Panc1 (cell line): ENCODE measurements at places on chromosomes 11 and 22.

- peak overlapping the region; percentile 98 for H3K27ac ChIP-seq
- H3K36me3 ChIP-seq: peaks cover 16% of the 10 kb centered on the region
- H3K27me3 ChIP-seq: no peaks in the 10 kb centered on the region
- peak overlapping the region; percentile 98 for H3K4me3 ChIP-seq
- DNase-seq: no peak
These were observed 1.2 kb downstream of the ILK start for GRCh38 chr11:6604790-6605189.

DNA sequence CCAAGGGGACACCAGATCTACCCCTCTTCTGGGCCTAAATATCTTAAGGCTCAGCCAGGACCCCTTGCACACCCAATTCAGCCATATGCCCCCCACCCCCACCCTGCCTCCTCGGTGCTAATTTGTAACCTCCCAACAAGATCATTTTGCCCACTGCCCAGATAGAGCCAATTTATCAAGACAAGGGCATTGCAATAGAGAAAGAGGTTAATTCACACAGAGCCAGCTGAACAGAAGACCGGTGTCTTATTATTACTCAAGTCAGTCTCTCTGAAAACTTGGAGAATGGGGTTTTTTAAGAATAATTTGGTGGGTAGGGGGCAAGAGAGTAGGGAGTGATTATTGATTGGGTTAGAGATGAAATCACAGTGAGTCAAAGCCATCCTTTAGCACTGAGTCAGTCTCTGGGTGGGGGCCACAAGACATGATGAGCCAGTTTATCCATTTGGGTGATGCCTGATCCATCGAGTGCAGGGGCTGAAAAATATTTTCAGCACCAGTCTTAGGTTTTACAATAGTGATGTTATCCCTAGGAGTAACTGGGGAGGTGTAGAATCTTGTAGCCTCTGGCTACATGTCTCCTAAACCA lies 9.9 kb upstream of the CAPN5 start:
- H3K27ac ChIP-seq: no peak overlapping the region
- H3K36me3 ChIP-seq: no peaks in the 10 kb centered on the region
- no peaks in the 10 kb centered on the region for H3K27me3 ChIP-seq

- H3K36me3 ChIP-seq: no peaks in the 10 kb centered on the region
- H3K27ac ChIP-seq: no peak overlapping the region
- no peak for DNase-seq
- no peaks in the 10 kb centered on the region for H3K27me3 ChIP-seq
These were observed 77.0 kb downstream of the RAB30 start for GRCh38 chr11:82994604-82995230.

DNA sequence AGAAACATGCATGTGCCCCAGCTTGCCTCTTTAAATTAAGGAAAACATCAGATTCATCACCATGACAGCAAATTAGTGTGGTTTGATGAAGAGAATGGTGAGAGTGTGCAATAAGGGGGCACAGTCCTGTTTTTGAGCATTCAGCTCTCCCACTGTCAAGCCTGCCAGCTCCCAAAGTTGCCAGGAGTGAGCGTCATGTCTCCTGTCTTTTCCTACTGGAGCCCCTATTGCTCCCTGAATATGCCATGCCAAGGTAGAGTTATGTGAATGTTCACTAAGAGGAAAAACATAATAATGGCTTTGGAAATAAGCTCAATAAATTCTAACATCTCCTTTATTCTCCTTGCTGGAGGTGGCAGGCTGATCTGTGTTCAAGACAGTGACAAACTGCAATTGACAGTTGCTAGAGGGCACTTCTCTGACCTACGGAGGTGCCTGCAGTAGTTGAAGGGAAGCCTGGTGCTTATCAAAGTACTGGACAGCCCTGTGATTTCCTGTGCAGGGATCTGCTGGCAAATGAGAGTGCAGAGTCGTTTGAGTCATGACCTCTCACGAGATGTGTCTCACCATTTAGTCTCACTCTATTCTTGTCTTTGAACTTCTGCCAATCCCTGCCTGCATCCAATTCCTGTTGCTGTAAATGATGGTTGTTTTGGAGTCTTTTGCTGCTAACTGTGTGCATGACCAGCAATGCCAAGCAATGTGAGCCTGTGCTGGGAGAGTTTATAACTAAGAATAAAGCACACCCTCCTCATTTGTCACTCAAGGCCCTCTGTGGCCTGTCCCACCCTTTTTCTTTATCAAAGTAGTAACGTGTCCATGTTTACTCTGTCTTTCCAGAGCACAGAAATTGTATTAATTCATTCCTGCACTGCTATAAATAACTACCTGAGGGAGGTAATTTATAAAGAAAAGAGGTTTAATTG lies 34.8 kb downstream of the MRGPRX2 start:
- DNase-seq: no peak
- H3K27ac ChIP-seq: no peak overlapping the region
- H3K36me3 ChIP-seq: no peaks in the 10 kb centered on the region
- H3K4me3 ChIP-seq: no peak overlapping the region

DNA sequence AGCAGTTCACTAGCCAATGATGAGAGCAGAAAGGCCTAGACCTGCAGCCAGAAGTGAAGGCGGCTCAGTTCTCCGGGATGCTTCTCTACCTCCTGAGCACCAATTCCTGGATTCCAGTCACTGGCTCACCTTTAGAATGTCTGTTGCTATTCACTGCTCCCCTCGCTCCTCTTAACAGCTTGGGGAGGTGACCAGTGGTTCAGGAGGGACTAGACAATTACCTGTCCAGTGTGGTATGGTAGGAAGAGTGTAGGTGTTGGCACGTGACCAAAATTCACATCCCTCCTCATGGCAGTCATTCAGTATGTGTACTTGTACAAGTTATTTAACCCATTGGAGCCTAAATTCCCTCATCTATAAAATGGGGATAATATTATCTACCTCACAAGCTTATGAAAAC lies 4.0 kb downstream of the THRSP start:
- H3K4me1 ChIP-seq: peaks cover 14% of the 10 kb centered on the region
- H3K27ac ChIP-seq: no peak overlapping the region
- no peaks in the 10 kb centered on the region for H3K27me3 ChIP-seq
- no peak overlapping the region for H3K4me3 ChIP-seq

DNA sequence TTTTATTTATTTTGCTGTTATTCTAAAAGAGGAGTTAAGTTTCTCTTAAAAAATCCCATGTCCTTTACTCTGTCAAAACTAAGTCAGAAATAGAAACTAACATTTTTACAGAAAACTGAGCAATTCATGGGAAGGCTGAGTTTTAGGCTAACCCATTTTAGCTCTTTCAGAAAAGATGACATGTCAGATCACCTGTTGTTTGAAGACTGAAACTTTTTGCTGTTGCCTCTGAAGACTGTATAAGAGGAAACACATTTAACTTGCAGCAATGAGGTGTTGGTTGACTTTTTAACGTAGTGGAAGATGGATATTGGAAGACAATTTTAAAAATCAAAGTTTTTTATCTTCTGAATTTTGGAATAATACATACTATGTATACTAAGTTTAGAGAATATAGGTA lies 115.4 kb downstream of the METTL15 start:
- no peaks in the 10 kb centered on the region for H3K27me3 ChIP-seq
- no peak for DNase-seq
- H3K36me3 ChIP-seq: no peaks in the 10 kb centered on the region; the same call in 1 of the 2 replicates
- H3K27ac ChIP-seq: no peak overlapping the region

- no peaks in the 10 kb centered on the region for H3K27me3 ChIP-seq
- H3K27ac ChIP-seq: no peak overlapping the region
- peaks cover 14% of the 10 kb centered on the region for H3K4me1 ChIP-seq
- H3K4me3 ChIP-seq: no peak overlapping the region
These were observed 15.0 kb downstream of the DENND5A start for GRCh38 chr11:9250139-9250582.

GRCh38 chr22:35195821-35196220 lies 61.5 kb upstream of the HMGXB4 start:
- no peaks in the 10 kb centered on the region; the same call in 1 of the 2 replicates for H3K4me1 ChIP-seq
- H3K27ac ChIP-seq: no peak overlapping the region
- no peaks in the 10 kb centered on the region for H3K27me3 ChIP-seq
- no peak for DNase-seq

GRCh38 chr11:67178878-67179277 lies 59.8 kb downstream of the KDM2A start:
- peaks cover 13% of the 10 kb centered on the region for H3K36me3 ChIP-seq
- H3K27me3 ChIP-seq: no peaks in the 10 kb centered on the region
- H3K4me1 ChIP-seq: no peaks in the 10 kb centered on the region; the same call in 1 of the 2 replicates
- no peak overlapping the region for H3K27ac ChIP-seq
- DNase-seq: no peak

GRCh38 chr22:46061501-46062231 lies 84.7 kb upstream of the WNT7B start:
- H3K4me1 ChIP-seq: peaks cover 52% of the 10 kb centered on the region
- peak overlapping the region; percentile 100 for H3K27ac ChIP-seq

GRCh38 chr11:85815186-85815931 lies 4.4 kb upstream of the SYTL2 start:
- peaks cover 2% of the 10 kb centered on the region; the same call in 1 of the 2 replicates for H3K4me1 ChIP-seq
- H3K4me3 ChIP-seq: no peak overlapping the region
- H3K27ac ChIP-seq: peak overlapping the region; percentile 5; the same call in 1 of the 2 replicates
- H3K36me3 ChIP-seq: no peaks in the 10 kb centered on the region
- DNase-seq: no peak

GRCh38 chr11:70001246-70001645 lies 76.9 kb upstream of the ANO1 start:
- H3K36me3 ChIP-seq: no peaks in the 10 kb centered on the region
- peaks cover 4% of the 10 kb centered on the region for H3K27me3 ChIP-seq
- DNase-seq: no peak
- H3K4me1 ChIP-seq: no peaks in the 10 kb centered on the region
- H3K4me3 ChIP-seq: no peak overlapping the region
- no peak overlapping the region for H3K27ac ChIP-seq

GRCh38 chr11:76728778-76729177 lies 54.4 kb upstream of the TSKU start:
- no peaks in the 10 kb centered on the region for H3K36me3 ChIP-seq
- no peak overlapping the region for H3K4me3 ChIP-seq
- DNase-seq: no peak

DNA sequence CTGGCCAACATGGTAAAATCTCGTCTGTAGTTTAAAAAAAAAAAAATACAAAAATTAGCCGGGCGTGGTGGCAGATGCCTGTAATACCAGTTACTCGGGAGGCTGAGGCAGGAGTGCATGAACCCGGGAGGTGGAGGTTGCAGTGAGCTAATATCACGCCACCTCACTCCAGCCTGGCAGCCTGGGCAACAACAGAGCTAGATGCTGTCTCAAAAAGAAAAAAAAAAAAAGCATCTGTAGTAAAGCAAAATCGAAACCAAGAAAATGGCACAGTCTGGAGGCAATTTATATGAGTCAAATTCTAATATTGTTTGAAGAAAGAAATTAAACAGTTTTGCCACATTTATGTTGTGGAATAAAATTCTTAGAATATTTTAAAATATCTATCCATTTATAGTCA lies 365.0 kb upstream of the CHORDC1 start:
- H3K4me3 ChIP-seq: no peak overlapping the region
- no peaks in the 10 kb centered on the region for H3K4me1 ChIP-seq
- no peak overlapping the region for H3K27ac ChIP-seq
- no peak for DNase-seq
- H3K36me3 ChIP-seq: no peaks in the 10 kb centered on the region
- no peaks in the 10 kb centered on the region for H3K27me3 ChIP-seq

- H3K27me3 ChIP-seq: no peaks in the 10 kb centered on the region
- no peak for DNase-seq
- no peaks in the 10 kb centered on the region for H3K36me3 ChIP-seq
These were observed 3.6 kb downstream of the MYBPC3 start for GRCh38 chr11:47348859-47349258.

- H3K27ac ChIP-seq: no peak overlapping the region
- no peaks in the 10 kb centered on the region for H3K27me3 ChIP-seq
- no peak overlapping the region for H3K4me3 ChIP-seq
- no peak for DNase-seq
- no peaks in the 10 kb centered on the region for H3K36me3 ChIP-seq
These were observed 1374.2 kb downstream of the FAM181B start for GRCh38 chr11:81359476-81359875.

DNA sequence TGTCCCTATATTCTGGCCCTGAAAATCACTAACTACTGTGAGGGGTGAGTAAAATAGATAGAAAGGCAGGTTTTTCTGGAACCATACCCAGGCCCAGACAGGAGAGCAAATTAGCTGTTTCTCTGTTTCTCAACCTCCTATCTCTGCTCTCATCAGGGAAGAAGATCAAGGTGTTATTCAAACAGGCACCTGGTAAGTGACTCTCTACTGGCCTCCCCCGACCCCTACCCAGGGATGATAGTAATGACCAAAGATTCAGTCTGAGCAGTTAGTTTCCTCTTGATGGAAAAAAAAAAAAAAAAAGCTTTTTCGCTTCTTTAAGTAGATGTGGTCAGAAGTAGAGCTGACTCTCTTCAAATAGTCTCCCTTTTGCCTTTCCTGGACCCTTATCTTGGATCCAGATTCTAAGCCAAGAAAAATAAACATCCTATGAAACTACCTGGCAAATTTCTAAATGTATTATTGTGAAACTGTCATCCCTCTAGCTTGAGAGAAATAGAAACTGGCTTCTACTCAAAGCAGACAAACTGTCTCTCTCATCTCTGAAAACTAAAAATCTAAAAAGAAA lies 9.9 kb downstream of the LRRC4C start:
- H3K4me1 ChIP-seq: no peaks in the 10 kb centered on the region
- DNase-seq: no peak
- no peaks in the 10 kb centered on the region for H3K27me3 ChIP-seq

DNA sequence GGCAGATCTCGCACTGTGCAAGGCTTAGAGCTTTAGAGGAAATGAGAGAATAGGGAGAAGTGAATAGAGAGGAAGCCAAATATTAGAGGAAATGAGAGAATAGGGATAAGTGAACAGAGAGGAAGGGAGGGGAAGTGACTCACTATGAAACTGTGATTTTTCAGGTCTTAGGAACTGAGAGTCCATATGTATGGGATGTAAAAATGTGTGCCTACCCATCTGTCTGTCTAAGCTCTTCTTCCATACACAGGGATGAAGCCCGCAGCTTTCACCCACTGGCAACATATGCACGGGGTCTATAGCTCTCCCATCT lies 6.4 kb upstream of the CCDC86 start:
- DNase-seq: no peak
- H3K4me1 ChIP-seq: no peaks in the 10 kb centered on the region
- H3K36me3 ChIP-seq: no peaks in the 10 kb centered on the region
- no peak overlapping the region for H3K4me3 ChIP-seq
- no peak overlapping the region for H3K27ac ChIP-seq

- peaks cover 3% of the 10 kb centered on the region for H3K27me3 ChIP-seq
- H3K4me3 ChIP-seq: no peak overlapping the region
- no peak overlapping the region for H3K27ac ChIP-seq
- DNase-seq: peak; percentile 24
These were observed 435.1 kb upstream of the DDI1 start for GRCh38 chr11:103601225-103601846.

DNA sequence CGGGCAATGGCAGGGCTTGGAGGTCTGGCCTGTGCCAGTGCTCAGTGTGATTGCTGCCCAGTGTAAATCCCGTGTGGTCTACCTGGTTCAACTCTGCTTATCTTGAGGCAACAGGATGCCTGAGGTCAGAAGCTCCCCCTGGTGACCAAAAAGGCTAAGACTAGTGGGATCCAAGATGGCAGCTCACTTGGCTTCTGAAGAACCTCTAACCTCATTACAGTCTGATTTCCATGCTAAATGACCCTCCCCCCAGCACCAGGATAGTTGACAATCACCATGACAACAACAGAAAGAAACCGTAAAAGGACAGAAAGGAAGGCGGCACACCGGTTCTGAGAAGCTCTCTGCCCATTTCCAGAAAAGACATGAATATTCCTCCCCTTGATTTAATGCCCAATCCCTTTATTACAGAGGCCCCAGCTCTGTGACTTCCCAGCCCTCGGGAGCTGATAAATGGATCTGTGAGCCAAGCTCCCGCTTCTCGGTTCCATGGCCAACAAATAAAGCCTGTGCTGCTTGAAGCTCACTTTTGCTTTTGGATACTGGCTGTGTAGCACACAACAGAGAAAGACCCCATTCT lies 398.4 kb downstream of the CTTN start:
- DNase-seq: no peak
- no peak overlapping the region for H3K4me3 ChIP-seq
- H3K27ac ChIP-seq: no peak overlapping the region
- H3K36me3 ChIP-seq: no peaks in the 10 kb centered on the region
- no peaks in the 10 kb centered on the region for H3K27me3 ChIP-seq
- no peaks in the 10 kb centered on the region for H3K4me1 ChIP-seq
